ENCODE measurements at places on chromosomes 7 and 10. TPM values are rescaled to one million over a fixed set of nuclear protein-coding genes. Genes with fewer than 3 reads are reported as not detected.
A peak's percentile ranks its signal among the peaks of the same experiment; 100 is the strongest.

DNA sequence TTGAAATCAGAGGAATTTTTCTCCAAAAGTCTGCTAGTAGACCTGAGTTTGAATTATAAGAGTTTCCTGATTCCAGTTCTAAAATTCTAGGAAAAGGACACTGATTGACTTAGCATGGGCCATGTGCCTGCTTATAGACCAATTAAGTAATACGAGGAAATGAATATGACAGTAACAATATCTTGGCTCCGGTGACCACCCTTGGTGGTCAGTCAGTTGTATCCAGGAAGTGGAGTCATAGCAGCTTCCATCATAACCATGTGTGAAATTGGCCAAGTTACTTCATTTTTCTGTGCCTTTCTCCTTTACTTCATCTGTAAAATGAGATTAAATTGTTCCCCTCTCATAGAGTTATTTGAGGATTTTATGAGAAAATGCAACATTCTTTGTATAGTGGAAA lies 66.9 kb downstream of the MTPAP start:
- no peak for DNase-seq

- DNase-seq = no peak
Measured at GRCh38 chr10:9068003-9068402, 1013.5 kb downstream of the GATA3 start.

DNA sequence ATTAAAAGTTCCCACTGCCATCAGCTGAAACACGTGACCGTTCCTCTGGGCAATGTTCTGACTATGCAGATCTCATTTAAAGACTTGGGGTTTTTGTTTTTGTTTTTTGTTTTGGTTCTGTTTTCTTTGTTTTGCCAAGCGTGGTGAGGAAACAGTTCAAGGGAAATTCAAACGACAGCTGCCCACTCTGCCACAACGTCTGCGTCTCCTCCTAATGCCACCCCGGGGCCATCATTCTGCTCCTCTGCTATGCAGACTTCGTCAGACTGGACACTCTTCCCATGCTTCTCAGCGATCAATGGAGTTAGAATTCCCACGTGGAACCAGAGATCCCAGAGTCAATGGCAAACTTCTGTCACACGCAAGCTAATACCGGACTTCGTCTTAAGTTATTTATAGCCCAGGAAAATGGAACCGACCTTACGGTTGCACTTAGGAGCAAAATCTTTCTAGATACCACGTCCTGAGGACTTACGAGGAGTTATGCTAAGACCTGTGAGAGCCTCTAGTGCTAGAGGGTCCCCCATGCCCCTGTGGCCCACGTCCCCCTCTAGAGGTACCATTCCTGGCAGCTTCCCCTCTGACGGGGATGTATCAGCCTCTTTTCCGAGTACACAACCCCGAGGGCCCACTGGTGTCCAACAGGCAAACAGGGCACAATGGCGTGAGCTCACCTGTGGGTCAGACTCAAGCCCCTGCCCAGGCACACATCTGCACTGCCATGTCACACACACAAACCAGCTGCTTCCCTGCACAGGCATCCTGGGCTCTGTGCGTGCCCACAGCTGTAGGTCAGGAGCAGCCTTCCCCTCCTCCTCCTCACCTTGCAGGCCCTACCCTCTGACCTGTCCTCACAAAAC lies 24.4 kb downstream of the EBF3 start:
- DNase-seq = no peak

DNA sequence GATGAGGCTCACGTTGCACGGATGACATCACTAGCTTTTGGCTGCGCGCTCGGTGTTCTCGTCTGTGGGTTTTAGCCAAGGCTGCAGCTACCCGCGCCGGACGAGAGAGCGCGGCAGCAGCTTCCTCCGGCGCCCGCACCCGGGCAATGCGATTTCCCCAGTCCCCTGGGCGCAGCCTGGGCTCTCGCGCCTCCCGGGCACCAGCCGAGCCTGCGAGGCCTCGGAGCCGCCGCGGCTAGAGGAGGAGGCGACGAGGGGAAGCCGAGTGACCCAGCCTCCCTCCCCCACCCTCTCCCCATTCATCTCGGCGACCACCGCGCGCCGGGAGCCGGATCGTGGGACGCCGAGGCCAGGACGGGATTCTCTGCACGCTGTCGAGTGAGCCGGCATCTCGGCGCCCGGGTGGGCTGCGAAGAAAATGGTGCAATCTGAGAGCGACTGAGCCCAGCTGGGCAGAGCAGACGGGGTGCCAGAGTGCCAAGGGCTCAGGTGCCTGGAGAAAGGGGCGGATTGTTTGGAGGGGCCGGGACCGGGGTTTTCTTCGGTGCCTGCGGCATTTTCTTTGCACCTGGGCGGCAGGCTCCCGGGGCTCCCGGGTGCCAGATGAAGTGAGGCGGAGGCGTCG lies 1.2 kb upstream of the TMEM178B start:
- peak; percentile 84 for DNase-seq

DNA sequence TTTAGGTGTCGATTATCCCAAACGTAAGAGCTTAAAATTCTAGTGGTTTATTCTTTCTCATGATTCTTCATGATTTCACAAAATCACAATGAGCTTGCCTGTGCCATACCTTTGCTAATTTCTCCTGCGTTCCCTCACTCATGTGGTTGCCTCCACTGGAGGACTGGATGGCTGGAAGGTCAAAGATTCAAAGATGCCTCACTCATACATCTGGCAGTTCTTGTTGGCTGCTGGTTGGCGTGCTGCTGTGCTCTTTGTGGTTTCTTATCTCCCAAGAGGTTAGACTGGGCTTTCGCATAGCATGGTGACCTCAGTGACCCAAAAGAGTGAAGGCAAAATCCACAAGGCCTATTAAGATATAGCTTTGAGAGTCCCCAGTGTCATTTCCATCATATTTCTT lies 877.6 kb upstream of the AUTS2 start:
- no peak for DNase-seq

DNA sequence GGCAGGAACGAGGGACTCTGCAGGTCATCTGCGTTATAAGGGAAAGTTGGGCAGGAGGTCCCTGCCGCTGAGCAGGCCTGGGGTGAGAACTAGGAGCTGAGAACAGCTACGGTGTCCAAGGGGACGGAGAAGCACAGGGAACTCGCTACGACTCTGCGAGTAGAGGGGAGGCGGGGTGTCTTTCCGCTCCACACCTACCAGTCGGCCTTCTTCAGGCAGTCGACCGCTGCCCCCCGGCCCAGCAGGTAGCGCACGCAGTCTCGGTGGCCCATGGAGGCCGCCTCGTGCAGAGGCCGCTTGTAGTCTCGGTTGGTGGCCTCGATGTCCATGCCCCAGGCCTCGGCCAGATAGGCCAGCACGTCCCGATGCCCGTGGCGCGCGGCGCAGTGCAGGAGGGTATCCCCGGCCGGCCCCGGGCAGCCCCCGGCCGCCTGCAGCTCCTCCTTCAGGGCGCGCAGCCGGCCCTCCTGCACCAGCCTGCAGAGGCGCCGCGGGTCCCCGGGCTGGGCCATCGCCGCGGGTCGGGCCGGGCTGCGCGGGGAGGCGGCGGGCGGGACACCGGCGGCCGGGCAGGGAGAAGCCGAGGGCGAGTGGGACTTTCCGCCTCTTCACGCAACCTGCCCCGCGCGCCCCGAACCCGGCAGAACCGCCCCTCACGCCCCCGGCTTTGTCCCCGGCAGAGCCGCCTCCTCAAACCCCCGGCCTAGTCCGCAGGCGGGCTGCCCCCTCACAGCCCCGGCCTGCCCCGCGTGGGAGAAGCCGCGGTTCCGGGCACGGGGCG lies 660 bp downstream of the ANKRD16 start:
- DNase-seq = peak; percentile 74

GRCh38 chr7:90326500-90326899 lies 5.4 kb upstream of the FAM237B start:
- DNase-seq = no peak

GRCh38 chr10:51117794-51118193 lies 43.5 kb downstream of the PRKG1 start:
- DNase-seq = no peak

- no peak for DNase-seq
Measured at GRCh38 chr10:93171837-93172236, 98.1 kb downstream of the CYP26A1 start.

DNA sequence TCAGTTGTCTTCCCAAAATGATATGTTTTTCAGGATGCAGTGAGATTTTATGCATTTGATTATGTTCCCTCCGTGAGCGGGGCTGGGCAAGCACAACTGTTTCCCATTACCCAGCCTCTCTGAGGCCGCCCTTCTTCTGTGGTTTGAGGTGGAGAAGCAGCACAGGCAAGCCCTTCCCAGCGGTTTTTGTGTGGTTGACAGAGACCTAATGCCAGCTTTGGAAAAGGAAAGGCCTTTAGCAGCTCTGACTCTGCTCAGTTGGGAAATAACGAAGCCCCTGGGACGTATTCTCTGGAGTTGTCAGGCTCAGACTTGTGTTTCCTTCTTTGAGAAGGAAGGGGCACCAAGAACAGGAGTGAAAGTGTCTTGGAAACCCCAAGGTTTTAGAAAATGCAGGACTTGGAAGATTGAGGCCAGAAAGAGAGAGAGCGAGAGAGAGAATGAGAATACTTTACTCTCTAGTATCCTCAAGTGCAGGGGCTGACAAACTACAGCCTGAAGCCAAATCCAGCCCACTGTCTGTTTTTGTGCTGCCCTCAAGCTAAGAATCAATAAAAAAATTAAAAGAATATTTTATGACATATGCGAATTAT lies 20.6 kb upstream of the PDCD4 start:
- no peak for DNase-seq

DNA sequence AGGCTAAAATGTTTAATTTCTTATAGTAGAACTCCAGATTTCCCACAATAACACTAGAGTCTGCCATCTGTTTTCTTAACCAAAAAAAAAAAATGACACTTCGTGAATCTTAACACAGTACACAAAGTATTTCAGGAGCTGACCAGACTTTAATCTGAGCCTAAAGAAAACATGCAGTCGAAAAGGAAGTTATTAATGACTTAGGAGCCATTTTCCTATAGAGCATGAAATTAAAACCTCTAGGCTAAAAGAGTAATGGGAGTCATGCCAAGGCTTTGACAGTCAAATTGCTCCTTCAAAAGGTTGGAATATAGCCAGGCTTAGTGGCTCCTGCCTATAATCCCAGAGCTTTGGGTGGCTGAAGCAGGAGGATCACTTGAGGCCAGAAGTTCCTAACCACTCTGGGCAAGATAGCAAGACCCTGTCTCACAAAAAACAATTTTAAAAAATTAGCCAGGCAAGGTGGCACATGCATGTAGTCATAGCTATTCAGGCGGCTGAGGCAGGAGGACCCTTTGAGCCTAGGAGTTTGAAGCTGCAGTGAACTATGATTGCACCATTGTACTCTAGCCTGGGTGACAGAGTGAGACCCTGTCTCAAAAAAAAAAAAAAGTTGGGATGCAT lies 13.6 kb downstream of the MICU1 start:
- peak; percentile 46 for DNase-seq

DNA sequence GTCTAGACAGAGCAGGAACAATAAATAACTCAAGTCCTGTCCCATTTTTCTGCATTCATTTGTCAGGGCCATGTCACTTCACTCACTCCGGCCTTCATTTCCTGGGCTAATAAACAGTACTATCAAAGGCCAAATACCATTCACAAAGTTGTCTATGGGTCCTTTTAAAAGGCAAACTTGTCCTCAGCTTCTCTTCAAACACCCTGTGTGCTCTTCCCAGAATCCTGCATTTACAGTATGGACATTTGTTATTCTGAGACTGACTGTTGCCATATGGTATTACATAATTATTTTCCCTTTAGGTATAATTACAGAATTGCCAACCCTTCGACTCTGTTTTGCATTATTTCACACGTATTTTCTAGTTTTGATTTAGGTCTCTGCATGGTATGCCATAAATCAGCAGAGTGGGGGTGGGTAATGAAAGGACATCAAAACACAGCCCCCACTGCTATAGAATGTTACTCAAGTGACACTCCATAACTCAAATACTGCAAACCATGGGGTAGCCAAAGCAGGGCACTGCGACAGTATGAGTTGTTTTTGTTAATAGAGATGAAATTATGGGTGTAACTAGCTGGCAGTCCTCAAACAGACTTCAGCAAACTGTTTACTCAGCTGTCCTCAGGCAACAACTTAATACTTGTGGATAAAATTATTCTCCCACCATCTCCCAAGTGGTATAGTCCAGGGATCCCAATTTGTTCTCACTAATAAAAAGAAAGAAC lies 183.7 kb downstream of the TRIL start:
- DNase-seq = no peak

GRCh38 chr10:71009126-71009525 lies 120.8 kb upstream of the PCBD1 start:
- DNase-seq = no peak

DNA sequence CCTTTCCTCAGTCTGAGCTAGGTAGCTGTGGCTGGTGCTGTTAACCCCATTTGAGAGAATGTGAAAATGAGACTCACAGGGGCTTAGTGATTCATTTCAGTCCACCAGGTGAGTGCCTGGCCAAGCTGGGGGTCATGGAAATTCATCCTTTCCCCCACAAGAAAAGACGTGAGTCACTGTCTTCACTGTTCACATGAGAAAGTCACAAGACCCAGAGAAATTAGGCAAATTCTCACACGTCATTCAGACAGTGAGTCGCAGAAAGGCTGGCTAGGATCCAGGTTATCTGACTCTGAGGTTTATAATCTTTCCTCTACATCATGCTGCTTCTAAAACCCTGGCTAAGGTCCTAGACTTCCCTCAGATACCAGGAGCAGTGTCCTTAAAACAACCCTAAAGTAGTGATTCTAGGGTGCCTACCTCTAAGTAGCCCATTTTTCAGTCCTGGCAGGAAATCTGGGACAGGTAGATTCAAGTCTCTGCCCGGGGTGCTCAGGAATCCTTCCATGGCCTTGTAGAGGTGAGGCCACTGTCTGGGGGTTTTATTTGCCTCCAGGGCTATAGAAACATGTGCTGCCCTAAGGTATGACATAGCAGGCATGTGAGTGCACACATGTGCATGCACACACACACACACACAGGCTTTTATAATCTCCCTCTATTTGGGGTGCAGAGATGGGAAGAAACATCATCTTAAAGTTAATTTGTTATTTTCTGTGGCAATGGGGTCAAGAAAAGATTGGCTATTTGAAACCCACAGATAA lies 427.9 kb upstream of the CELF2 start:
- no peak for DNase-seq

GRCh38 chr10:15035385-15036301 lies 8.1 kb upstream of the OLAH start:
- DNase-seq = no peak

SLC16A9 gene
- 6.7 TPM for polyA plus RNA-seq

GJD4 gene
- not detected for polyA plus RNA-seq

CHST15 gene
- 0.02 TPM for polyA plus RNA-seq

LLCFC1 gene
- polyA plus RNA-seq = not detected

FAM25C gene
- polyA plus RNA-seq = not detected

JCAD gene
- 25.7 TPM for polyA plus RNA-seq

FAM131B gene
- 43.6 TPM for polyA plus RNA-seq

CRYGN gene
- not detected for polyA plus RNA-seq

All from SK-N-SH (cell line).